ENCODE measurements at places on chromosomes 12 and 14.

- DNase-seq, result no peak
These were observed 114.5 kb downstream of the ETV6 start for GRCh38 chr12:11763760-11764520.

DNA sequence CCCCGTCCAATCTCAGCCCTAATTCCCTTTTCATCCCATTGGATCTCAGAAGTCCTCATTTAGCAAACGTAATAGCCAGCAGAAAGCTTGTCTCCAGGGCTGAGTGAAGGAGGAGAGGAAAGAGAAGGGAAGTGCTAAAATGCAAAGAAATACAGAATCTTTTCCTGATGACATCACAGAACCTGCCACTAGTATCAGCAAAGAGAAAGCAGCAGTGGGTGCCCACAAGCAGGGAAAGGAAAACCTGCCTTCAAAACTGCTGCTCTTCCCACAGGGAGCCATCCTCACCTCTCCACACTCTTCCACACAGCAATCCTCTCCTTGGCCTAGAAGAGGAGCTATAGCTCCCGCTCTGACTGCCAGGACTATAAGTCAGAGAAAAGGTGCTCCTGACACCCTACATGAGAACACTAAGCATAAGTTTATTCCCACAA is 11.3 kb downstream of the MED13L start:
- no peak for DNase-seq

DNA sequence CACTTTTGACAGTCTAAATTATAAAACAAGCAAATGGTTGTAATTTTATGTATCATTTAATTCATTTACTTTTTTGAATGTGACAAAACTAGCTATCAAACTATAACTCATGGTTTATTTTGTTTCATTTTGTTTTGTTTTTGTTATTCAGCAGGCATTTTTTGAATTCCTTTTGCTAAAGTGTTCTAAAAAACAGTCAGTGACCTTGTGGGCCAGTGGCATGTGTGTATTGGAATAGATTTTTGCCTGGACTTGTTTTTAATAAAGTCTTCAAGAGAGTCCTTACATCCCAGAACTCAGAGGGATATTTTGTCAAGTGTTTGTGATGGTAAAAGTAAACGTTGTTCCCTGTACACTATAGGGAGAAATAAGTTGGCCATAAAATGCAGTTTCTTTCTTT is 369.7 kb upstream of the SYT1 start:
- no peak for DNase-seq

DNA sequence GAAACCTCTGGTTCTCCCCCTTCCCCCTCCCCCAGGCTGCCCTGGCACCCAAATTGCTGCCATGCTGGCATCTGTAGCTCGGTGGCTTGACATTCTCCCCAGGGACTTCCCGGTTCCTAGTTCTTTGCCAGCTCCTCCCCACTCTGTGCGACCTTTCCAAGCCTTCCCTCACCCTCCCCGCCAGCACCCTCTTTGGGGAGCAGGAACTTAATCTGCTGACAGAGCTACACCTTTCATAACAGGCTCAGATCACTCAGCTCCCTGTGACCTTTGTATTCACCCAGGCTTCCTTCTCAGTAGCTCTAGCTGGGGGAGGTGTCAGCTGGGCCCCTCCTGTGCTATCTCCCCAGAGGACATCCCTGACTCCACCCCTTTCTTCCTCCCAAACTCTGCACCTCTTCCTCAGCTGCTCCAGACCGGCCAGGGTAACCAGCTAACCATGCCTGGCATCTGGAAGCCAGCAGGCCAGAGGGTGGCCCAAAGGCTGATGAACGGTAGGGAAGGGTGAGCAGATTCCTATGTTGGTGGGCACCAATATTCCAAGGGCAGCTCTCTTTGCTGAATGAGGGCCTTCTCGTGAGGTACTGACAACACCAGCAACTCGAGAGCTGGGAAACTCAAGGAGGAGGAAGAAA is 1.8 kb upstream of the COX14 start:
- no peak for DNase-seq

DNA sequence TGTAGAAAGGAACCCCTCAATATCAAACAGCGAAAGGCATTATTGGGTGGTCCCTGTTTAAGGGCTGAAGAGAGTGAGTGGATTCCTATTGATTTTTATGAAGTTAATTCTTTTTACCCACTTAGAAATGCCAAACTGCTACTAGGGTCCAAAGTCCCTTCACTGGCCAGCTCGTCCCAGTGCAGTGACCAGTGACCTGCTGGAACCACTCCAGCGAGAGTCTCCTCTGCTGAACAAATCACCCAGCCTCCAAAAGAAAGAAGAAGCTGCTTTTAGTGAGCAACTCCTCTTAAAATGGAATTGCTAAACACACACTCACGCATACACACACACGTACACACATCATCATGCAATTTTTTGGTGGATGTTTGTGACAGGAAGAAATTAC is 198.2 kb upstream of the PLEKHG7 start:
- no peak for DNase-seq

DNA sequence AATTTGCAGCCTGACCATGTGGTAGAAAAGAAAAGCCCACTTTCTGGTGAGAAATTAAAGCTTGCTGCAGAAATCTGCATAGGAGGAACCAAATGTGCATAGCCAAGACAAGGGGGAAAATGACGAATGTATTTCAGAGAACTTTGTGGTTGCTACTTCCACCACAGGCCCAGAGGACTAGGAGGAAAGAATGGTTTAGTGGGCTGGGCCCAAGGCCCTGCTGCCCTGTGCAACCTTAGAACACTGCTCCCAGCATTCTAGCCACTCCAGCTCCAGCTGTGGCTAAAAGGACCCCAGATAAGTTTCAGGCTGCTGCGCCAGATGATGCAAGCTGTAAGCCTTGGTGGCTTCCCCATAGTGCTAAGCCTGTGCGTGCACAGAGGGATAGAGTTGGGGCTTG is 764.3 kb downstream of the SLC6A15 start:
- DNase-seq, result no peak

- DNase-seq, result no peak
These were observed 413 bp downstream of the LRP6 start for GRCh38 chr12:12266389-12266872.

DNA sequence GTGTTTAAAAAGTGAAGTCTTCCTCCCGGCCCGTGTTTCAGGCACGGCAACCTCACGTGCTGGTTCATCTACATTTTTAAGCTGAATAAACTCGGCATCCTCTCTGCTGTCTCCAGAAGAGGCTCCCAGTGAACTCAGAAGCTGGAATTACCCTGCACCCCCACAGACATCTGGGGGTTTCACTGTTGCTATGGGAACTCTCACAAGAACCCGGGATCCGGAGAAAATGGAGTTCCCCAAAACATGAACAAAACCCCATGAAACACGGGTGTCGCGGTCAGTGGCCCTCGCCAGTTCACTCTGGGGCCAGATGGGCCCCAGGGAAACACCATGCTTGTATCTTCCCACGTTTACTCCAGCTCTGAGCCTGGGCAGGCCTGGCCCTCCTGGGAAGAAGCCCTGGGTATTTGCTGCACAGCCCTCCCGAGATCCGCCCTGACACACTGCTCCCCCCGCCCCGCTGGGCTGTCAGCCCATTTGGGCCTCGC is 143.7 kb downstream of the PIWIL1 start:
- DNase-seq, result no peak

- no peak for DNase-seq
These were observed 932.3 kb downstream of the DIO2 start for GRCh38 chr14:79278798-79279644.

- DNase-seq, result no peak
These were observed 26.9 kb upstream of the GCH1 start for GRCh38 chr14:54929556-54929955.

DNA sequence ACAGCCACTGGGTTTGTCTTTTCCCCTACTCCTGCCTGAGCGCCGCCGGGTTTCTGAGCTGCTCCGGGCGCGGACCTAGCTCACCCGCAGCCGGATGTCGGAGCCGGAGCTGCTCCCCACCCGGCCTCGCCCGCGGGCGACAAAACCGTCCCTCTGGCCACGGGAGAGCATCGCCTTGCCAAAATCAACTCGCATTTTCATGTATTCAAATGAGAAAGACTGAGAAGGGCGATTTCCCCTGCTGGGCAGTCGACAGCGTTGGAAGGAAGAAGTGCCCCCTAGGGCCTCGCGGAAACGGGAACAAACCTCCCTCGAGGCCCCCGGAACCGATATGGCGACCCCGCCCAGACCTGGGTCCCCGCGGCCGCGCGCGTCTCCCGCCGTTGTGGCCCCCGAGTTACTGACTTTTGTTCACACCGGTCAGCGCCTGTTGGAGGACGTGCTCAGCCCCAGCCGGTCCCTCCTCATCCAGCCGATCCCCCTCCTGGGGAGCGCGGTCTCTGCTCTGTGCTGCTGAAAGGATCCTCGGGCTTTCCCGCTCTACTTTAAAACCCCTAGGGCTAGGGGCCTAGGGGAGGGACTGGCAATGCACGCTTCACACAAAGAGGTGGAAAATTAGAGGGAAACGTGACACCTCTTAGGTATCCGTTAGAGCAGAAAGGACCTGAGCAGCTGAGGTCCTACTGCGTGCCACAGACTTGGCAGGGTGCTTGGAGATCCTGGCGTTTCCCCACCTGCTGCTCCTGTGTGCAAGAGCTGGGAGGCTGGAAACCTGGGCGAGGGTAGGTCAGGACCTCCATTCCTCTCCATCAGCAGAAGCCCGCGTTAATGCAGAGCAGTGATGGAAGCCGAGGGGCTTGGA is 4.3 kb downstream of the TTC6 start:
- no peak for DNase-seq

- DNase-seq, result no peak
These were observed 861.1 kb downstream of the GALC start for GRCh38 chr14:87131879-87132278.

GRCh38 chr12:22334410-22335100 is at the start of gene ST8SIA1:
TSS of gene ST8SIA1 (minus strand) at chr12:22334707. CDS start at chr12:22334232, 475 bp downstream.
- DNase-seq, result no peak

DNA sequence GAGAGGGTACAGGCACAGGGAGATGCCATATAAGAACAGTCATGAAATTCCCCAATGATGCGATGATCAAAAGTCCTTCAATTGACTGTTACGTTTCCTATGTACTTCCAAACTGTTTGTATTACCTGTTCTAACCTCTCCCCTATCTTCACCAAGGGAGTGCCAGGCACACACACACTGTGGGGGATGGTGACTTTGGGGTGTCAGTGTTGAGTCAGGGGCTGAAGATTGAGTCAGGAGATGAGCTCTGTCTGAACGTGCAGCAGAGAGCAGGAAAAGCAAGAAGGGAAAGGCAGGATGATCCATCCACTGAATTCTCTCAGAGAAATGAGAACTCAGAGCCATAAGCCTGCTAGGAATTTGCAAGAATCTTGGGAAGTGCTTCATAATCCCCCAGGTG is 153.4 kb downstream of the EFCAB11 start:
- DNase-seq, result no peak

DNA sequence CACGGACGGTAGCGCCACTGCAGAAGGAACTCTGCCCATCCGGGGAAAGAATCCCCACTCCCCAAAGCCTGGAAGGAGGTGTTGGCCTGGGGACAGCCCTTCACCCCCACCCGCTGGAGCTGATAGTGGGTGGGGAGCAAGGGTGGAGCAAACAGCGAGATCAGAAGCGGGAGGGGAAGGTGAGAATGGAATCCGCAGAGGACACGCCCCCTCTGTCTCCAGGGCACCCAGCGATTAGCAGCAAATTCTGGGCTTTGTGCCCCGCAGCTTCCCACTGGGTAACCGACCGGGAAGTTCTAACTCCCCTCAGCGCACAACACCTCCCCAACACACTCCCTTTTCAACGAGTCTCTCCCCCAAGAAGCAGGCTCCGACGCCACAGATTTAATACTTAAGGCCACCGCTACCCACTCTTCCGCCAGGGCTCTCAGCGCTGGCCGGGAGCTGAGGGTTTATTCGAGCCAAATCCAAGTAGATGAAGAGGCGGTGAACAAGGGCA is 1.4 kb downstream of the SLC25A29 start:
- no peak for DNase-seq

DNA sequence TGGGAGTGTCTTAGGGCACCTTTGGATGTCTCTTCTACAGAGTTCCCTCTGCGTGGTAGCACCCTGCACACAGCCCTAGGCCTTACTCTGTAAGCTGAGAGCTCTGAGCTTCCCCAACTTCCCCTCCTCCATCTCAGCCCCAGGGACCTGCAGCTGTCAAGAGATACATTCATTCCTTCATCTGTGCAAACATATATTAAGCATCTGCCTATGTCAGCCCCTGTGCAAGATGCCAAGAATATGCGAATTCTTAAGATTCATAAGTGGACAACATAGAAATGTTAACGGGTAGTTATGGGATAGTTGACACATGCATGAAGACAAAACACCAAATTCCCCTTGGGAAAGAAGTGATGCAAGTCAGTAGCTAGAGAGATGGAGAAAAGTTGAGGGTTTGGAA is 190.8 kb downstream of the SLC41A2 start:
- no peak for DNase-seq

- DNase-seq, result no peak
These were observed 6.4 kb downstream of the RAD52 start for GRCh38 chr12:943051-943450.

GRCh38 chr12:49728446-49728845 is 12.9 kb upstream of the TMBIM6 start:
- DNase-seq, result no peak
